ENCODE measurements at places on chromosomes 6 and 20.

DNA sequence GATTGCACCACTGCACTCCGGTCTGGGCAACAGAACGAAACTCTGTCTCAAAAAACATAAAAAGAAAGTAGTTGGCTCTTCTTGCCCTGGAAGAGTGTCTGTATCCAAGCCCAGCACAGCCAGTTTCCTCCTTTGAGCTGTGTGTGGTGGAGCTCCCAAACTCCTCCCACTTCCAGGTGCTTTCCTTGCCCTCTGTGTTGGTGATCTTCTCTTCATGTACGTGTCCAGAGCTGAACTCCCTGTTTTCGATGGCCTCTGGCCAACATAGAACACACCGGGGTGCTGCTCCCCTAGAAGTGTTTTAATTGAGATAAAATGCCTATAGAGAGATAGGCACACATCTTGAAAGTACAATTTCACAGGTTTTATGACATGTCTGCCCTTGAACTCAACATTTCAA lies 16.7 kb upstream of the SGK2 start:
- peak; percentile 16 for DNase-seq

DNA sequence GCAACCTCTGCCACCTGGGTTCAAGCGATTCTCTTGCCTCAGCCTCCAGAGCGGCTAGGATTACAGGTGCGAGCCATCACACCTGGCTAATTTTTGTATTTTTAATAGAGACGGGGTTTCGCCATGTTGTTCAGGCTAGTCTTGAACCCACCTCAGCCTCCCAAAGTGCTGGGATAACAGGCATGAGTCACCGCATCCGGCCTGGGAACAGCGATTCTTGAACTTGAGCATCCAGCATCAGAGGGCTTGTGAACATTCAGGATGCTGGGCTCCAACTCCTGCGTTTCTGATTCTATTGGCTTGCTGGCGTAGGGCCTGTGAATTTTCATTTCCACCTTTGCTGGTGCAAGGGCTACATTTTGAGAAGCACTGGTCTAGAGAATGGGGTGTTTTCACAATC lies 24.5 kb upstream of the PIM1 start:
- DNase-seq, result no peak

DNA sequence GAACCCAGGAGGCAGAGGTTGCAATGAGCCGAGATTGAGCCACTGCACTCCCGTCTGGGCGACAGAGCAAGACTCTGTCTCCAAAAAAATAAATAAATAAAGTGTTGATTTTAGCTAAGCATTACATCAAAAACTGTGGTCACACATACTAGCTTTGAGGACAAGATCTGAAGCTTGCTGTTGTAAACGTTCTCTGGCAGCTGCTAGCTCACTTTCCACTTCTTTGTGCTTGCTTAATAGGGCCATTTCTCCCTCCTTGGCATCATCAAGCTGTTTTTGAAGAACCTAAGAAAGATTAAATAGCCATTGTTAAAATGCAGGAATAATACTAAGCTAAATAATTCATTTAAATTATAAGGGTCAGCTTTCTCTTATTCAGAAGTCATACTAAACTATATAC lies 55.7 kb downstream of the FAM184A start:
- no peak for DNase-seq

DNA sequence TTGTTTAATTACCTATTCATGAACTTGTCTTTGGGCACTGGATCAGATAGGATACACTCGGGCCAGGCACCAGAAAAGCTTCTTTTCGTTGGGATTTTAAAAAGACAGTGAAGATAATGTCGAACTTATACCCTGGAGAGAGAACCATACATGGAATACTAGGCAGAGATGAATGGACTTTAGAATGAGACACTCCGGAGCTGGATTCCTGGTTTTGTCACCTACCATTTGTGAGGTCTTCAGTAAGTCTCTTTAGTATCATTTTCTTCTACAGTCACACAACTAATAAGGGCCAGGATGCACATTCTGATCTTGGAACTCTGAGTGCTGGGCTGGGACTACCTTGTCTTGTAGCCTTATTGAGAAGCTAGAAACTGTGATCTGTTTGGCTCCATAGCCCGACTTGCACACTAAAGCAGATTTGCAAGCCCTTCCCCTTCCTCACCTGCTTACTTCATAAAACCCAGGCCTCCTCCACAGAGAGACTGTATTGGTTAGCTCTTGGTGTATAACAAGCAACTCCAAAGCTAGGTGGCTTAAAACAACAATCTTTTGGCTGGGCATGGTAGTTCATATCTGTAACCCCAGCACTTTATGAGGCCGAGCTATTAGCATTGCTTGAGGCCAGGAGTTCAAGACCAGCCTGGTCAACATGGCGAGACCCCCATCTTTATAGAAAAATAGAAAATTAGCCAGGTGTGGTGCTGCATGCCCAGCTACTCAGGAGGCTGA lies 7.4 kb upstream of the IFT52 start:
- DNase-seq, result no peak

GRCh38 chr6:8939615-8940014 lies 504.3 kb upstream of the SLC35B3 start:
- no peak for DNase-seq

Measured in upper lobe of right lung (tissue), 1 donor.